HL-60 (cell line): ENCODE measurements at places on chromosomes 1 and 21.

GRCh38 chr1:186502087-186502486, 41.2 kb upstream of the PDC start:
- no peak for DNase-seq

DNA sequence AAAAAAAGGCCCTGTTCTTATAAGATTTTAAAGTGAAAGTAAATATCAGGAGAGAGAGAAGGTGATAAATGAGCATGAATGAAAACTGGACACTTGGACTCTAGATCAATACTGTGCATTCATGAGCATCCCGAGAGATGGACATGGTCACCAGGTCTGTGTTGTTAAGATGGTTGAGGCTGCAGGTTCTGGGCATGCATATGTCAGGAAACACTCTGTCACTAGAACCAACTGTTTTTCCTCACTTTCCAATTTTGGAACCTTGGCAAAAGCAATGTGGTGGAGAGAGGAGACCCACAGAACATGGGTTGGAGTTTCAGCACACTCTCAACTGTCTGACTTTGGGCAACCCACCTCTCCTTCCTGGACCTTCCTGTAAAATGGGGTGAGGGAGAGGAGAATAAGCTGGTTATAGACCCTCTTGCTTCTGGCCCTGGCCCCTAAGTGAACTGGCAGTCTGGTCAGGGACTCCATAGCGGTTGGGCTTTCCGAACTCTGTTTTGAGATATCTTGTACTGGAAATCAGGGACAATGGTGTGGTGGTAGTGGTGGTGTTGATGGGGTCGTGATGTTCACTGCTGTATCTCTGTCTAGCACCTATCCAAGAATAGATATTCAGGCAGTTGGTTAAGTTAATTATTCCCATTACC, 4.2 kb downstream of the MAN1C1 start:
- DNase-seq, result no peak

GRCh38 chr1:55868026-55868425, 652.9 kb upstream of the USP24 start:
- DNase-seq, result no peak

- DNase-seq, result no peak
Measured at GRCh38 chr1:234989019-234989418, 139.6 kb downstream of the TOMM20 start.

GRCh38 chr1:19070197-19070651, 113.7 kb upstream of the IFFO2 start:
- DNase-seq, result no peak

- DNase-seq, result no peak
Measured at GRCh38 chr1:6491480-6491962, at the start of gene PLEKHG5. Gene PLEKHG5, minus strand, starts transcription at chr1:6491667. Its CDS starts 14,096 bp downstream, at chr1:6477571.

DNA sequence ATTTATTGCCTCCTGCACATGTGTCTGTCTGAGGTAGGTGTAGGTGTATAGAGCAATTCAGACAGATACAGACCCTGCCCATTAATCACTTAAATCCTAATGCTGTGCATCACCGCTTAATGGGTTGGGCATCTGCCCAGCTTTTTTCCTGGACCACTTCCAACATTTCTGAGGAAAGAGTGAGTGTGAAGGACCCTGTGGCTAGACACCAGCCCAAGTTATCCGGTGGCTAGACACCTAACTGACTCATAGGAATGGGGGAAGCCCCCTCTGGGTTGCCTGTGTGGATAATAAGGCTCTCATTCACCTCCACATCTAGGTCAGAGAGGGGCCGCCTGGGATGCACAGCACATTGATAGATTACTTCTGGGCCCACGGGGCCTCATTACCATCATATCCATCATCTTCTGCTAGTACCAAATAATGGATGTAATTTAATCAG, 121.1 kb upstream of the RAVER2 start:
- no peak for DNase-seq

DNA sequence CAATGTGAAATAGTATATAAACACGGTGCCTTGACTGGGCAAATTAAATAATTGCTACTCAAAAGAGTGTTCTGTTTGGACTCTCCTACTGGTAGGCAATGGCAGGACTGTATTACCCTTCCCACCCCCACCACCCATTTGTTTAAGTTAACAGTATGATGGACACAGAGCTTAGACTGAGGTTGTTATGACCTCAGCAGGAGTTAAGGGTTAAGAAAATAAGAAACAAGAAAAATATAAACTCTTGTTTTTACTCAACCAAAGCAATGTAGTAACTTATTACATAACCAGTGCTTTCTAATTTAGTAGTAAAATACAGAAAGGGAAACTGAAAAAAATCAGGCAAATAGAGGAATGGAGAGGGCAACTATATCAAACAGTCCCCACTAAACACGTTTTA, 19.9 kb upstream of the SERPINC1 start:
- DNase-seq, result no peak

- DNase-seq, result no peak
Measured at GRCh38 chr1:167056529-167057231, 33.5 kb downstream of the GPA33 start.

DNA sequence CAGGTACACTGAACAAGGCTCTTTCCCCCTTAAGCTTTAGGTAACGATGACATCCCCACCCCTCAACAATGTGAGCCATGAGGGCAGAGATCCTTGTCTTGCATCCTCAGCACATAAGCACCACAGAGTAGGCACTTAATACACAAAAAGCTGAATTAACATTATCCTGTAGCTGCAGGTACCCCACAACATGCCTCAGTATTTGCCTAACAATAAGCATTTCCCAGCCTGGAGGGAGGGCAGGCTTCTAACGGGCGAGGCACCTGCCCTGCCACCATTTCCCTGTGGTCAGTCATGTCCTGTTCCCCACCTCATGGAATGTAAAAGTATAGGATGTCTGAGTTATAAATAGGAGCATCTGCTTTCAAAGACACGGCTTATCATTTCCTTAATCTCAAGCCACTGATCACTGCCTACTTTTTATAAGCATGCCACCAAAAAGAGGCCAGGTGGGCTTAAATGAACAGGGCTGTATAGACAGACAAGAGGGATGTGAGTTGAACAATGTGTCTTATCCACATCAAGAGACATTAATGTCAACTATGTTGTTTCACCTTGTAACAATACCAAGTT, 3.4 kb downstream of the CAPZB start:
- DNase-seq, result no peak

DNA sequence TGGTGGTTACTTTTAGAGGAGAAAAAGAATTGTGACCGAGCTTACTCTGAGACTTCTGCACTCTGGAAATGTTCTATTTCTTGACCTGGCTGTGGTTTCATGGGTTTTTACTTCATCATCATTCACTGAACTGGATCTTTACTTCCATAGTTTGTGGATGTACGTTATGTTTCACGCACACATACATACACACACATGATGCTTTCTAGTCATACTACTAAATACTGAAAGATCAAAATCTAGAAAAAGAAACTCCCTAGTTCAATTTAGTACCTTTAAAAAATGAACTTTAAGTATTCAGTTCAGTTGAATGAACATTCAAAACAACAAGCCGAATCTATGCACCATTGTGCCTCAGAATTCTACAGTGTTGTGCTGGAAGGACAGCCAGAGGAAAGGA, 65.0 kb downstream of the TEX35 start:
- no peak for DNase-seq

- no peak for DNase-seq
Measured at GRCh38 chr1:41383094-41383852, 22.0 kb downstream of the FOXO6 start.

GRCh38 chr21:26093122-26093521, 77.4 kb downstream of the APP start:
- DNase-seq, result no peak

- no peak for DNase-seq
Measured at GRCh38 chr1:206651958-206652890, 16.9 kb downstream of the DYRK3 start.

- DNase-seq, result no peak
Measured at GRCh38 chr1:43945674-43946235, 995 bp upstream of the IPO13 start.

DNA sequence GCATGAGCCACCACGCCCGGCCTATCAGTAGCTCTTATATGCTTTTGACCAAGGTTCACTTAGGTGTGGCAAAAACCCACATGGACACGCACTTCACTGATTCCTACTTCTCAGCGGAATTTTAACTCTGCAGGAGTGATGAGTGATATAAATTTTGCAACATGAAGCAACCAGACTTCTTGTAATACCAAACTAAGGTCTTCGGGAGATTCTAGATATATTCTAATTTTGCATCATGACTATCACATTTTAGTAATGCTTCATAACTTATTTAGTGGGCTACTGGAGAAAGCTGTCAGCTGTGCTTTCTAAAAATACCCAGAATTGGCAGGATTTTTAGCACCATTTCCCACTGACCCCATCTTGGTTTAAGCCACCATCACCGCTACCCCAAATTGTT, 27.8 kb downstream of the RHCE start:
- DNase-seq, result no peak

DNA sequence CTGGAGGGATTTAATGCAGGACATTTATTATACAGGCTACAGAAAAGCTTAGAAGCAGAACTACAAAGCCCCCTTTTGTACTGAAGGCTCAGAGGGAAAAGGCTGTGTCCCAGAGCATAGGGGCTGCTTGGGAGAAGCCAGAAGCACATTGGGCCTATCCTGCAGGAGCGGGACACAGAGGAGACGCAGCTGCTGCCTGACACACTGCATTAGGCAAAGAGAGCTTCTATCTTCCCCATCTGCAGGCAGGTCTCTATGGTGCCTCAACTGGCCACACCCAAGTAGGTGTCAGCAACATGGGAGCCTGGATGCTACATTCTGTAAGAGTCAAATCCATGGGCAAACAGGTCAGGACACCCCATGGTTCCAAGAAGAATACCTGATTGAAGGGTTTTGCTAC, 595.9 kb downstream of the AJAP1 start:
- DNase-seq, result no peak

GRCh38 chr1:26771643-26772321, 16.0 kb upstream of the PIGV start:
- no peak for DNase-seq

DNA sequence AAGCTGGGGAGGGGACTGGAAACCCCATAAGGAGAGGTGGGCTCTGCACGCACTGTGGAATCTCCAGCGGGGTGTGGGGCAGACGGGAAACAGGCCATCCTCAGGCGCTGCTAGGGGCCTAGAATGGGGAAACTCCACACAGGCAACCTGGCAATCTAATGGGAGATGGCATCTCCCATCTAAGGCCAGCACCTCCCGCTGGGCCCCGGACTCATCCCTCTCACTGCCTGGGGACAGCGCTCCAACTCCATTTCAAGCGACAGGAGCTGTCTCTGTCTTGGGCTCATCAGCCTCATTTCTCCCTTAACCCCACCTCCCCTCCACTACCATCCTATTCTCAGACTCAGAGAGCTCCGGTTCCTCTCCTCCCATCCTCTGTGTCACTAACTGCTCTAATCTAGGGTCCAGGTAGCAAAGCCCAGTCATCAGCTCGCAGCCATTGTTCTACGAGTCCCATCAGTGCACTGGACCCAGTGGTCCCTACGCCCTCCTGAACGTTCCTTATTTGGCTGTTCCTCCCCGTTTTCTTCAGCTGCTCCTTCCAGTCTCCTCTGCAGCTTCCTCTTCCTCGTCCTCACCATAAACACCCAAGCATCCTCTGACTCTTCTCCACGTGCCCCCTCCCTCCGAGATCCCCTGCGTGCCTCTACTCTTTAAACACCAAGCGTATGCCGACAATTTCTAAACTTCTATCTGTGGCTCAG, 93.4 kb upstream of the CASZ1 start:
- no peak for DNase-seq

- no peak for DNase-seq
Measured at GRCh38 chr1:206538086-206538770, 30.9 kb downstream of the RASSF5 start.
